ENCODE measurements at places on chromosomes 5 and 9.

DNA sequence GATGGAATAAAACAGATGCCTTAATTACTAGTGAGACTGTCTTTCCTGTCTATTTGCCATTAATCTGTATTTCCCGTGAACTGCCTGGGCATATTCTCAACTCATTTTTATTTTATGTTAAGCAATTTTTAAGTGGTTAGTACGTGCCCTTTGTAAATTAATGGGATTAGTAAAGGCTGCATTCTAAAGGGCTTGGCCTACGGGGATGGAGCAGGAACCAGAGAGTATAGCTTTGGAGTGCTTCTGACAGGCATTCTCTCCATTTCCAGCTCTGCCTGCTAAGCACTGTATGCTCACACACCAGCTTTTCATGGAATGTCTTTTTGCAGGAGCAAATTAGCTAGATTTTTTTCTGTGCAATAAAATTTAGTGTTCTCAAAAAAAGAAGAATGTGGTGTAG lies 241.2 kb downstream of the MCTP1 start:
- no peak for DNase-seq

- DNase-seq, result no peak
Measured at GRCh38 chr9:135402048-135402738, 77.4 kb upstream of the PPP1R26 start.

DNA sequence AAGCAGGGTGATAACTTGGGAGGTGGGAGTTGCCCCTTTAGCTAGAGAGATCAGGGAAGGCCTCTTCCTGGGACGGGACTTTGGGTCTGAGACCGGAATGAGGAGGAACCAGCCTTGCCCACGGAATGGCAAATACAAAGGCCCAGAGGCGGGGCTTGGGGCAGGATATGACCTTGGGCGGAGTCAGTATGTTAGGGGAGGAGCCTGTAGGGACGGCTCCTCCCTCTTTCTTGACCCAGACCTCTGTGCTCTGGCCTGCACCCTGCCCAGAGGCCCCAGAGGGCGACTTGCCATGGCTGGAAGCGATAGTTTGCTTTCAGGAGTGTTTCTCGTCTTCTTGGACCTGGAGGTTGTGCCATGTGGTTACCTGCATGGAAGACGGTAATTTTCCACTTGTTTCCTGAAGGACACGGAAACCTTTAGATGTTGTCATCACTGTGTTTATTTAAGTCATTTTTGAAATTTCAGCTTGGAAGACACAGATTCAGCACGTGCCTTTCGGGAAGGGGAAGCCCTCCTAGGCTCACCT lies 85.6 kb downstream of the DAB2IP start:
- DNase-seq, result peak; percentile 32

- no peak for DNase-seq
Measured at GRCh38 chr9:131012396-131012917, 3.5 kb downstream of the LAMC3 start.

DNA sequence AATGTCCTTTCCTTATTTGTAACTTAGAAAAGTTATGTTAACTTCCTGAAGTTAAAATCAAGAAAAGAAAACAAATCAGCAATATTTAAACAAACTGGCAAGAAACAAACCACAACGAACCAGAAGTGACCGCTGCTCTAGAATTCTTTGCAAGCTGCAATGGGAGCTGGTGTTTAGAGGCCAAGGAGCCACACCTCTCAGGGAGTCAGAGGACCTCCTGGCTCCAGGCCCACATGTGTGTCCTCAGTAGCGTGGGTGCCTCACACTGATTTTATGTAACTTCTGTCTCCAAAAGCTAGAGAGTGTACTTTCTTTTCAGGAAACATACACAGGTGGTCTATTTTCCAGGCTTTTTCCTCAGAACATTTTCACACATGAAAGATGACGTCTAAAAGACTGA lies 100.4 kb downstream of the IRX2 start:
- no peak for DNase-seq

GRCh38 chr5:94759022-94759421 lies 140.6 kb downstream of the SLF1 start:
- DNase-seq, result no peak

DNA sequence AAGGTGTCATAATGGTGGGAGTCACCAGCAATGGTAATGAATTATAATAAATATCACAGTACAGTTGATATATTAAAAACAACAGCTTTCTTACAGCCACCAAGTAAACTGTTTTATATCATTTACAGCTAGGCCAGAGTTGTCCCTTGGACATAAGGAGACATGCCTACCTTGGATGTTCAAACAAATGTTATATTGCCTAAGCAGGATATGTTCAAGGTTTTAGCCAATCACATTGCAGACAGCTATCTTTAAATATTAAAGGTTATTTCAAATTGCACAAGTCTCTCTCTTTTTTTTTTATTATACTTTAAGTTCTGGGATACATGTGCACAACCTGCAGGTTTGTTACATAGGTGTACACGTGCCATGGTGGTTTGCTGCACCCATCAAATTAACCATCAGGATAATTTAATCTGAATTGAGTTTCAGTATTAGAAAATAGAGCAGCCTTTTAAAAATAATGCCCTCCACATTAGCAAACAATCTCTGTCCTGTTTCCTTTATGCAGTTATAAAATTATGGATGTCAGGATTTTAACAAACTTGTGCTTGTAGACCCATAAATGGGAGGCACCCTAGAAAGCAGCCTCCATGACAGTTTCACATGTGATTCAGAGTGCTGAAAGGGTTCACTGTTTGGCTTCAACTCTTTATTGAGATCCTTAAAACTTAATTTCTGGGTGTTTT lies 340.7 kb downstream of the ARRDC3 start:
- DNase-seq, result no peak

DNA sequence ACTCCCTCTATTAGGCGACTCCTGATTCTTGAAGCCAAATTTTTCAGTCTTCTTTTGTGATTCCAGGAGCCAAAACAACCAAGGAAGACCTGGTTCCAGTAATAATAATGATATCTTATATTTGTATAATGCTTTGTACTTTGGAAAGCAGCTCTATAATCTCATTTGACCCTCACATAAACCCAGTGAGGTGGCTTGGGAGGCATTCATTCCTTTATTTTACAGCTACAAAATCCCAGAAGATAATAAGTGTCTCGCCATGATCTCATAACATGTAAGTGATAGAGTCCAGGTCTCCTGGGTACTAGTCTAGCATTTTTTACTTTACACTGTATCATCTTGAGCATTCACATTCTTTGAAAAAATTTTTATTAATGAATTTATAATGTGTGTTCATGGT lies 143.1 kb downstream of the ACTBL2 start:
- DNase-seq, result no peak

- DNase-seq, result no peak
Measured at GRCh38 chr5:1562599-1562998, 38.8 kb upstream of the LPCAT1 start.

- DNase-seq, result no peak
Measured at GRCh38 chr5:178078197-178079010, 34.9 kb upstream of the N4BP3 start.

DNA sequence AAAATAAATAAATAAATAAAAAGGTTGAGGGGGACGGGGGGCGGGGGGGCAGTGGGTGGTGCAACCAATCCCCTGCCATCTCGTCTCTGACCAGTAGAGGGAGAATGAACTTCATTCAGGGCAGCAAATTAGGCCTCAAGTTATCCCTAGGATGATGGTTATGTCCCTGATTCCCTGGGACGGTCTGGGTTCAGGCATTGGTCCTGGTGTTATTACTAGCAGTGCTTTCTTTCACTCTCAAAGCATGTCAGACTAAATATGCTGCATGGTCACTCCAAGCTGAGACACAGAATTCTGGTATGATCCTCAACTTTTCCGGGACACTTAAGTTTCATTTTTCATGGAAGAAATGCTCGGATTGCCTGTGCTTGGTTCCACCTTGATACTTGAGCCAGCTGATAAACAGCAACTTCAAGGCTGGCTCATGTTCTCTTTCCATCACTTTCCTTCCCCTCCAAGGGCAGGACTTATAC lies 59.4 kb downstream of the DAP start:
- no peak for DNase-seq

GRCh38 chr5:88926774-88927173 lies 43.8 kb upstream of the MEF2C start:
- DNase-seq, result no peak

DNA sequence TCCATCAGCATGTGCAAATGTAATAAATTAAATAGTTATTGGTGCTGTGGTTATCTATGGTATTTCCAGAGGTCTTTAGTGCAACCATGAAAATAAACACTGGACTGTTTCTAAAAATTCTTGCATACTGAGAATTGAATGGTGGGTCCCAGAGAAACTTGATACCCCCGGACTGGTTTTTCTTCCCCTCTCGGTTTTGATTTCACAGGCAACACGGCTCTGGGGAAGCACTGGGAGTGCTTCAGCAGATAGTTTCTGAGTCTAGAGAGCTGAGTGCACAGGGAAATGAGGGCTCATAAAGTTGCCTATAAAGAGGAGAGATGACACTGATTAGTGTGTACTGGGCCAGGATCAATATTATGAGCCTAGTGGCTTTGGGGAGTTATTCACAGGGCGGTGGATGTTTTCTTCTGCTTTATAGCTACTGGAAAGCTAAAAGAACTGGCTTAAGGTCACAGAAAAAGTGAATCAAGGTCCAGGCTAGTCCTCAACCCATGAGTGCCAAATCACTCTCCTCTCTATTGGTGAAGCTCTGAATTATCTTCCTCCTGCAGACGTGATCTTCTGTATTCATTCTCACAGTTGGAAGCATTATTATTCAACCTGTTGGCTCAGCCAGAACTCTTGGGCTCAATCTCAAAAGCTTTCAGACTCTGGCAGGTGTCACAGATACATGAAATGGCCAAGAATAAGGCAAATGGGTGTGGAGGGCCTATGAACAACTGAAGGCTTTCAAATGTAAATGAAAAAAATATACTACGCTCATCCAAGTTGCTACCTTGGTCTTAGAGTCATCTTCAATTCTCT lies 170.2 kb upstream of the HMHB1 start:
- no peak for DNase-seq

GRCh38 chr5:53361708-53362107 lies 118.7 kb upstream of the FST start:
- no peak for DNase-seq

- no peak for DNase-seq
Measured at GRCh38 chr5:72607381-72607780, 100.2 kb upstream of the ZNF366 start.

DNA sequence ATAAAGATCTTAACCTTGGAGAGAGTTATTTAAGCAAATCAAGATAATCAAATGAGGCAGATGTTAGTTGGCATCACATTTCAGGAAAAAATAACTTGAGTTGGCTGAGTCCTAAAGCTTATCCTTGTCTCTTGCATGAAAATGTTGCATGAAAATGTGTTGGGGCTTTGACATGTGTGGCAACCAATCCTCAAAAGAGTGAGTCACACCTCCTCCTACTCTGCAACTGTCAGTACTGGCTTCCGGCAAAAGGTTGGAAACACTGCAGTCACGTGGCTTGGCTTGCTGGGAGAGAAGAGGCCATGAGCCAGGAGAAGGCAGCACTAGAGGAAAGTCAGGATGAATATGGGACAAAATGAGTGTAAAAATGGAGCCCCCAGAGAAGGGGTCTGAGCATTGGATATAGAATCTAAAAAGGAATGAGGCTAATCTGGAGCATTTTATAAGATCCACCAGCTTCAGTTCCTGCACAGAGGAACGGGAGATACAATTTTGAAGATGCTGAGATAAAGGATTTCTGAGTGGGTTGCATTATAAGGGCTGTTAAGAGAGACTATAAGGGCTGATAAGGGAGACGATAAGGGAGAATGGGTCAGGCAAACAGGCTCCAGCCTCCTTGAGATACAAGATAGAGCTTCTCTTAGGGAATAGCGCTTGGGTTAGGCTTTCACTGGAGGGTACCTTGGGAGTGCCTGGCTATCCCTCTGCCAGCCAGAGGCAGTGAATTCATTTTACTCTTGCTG lies 43.1 kb downstream of the SPATA31D1 start:
- DNase-seq, result no peak

DNA sequence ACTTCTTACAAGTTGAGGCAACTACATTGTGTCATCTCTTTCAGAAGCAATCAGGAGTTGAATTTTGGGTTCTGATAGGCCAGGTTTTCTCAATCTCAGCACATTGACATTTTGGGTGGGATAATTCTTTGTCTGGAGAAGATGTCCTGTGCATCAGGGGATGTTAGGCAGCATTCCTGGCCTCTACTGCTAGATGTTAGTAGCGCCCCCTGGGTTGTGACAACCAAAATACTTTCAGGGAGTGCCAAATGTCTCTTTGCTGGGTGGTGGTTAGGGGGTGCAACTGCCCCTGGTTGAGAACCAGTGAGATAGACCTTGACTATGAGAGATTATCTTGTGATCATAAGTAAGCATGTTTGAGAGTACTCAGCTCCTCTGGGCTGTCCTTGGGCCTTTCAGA lies 164.3 kb upstream of the KLF9 start:
- no peak for DNase-seq

DNA sequence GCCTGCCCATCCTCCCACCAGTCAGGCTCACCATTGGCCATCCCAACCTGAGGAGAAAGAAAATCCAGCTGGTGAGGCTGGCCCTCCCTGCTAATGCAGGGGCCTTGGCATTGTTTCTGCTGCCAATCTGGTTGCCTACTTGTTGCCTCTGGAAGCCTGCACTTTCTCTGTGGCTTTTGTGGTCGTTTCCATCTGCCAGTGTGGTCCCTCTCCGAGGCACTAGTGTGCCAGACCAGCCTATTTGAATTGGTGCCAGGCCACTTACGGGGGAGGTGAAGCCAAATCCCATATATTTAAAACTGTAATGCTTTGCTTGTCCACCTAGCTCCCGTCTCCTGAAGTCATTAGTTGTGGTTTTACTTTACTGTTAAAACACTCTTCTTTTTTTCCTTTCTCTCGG lies 213.4 kb upstream of the ADAMTSL1 start:
- DNase-seq, result no peak

- DNase-seq, result no peak
Measured at GRCh38 chr9:136175616-136176197, 29.2 kb downstream of the LHX3 start.

- no peak for DNase-seq
Measured at GRCh38 chr5:31639481-31640411, 815 bp downstream of the PDZD2 start.

- DNase-seq, result no peak
Measured at GRCh38 chr5:60520451-60521227, 179.3 kb downstream of the DEPDC1B start.

DNA sequence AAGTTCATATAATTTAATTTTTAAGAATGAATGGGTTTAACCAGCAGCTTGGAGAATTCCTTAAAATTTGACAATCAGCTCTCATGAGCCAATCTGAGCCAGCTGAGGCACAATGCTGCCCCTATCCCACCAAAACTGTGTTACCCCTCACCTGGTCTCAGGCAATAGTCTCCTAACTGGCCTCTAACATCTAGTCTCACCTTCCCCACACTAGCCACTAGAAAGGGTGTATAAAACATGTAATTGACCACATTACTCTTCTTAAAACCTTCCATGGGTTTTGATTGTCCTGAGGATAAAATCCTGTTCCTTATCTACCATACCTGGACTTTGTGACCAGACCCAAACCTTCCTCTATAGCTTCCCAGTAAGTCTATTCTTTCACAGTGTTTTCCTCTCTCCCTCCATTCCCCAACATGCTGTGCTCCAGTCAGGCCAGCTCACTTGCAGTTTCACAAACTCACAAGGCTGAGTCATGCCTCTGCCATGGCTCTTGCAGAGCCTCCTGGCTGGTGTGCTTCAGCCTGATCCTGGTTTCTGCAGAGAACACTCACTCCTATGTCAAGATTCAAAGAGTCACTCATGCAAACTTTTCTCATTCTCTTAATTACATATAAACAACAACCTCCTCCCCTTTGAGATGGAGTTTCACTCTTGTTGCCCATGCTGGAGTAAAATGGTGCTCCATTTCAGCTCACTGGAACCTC lies 16.0 kb upstream of the ZCCHC7 start:
- no peak for DNase-seq

- no peak for DNase-seq
Measured at GRCh38 chr9:130599625-130600024, 20.2 kb downstream of the FUBP3 start.

- no peak for DNase-seq
Measured at GRCh38 chr5:140238756-140239155, 63.8 kb downstream of the CYSTM1 start.
